Psoas muscle (tissue), 8 donors: ENCODE measurements at places on chromosomes 5 and 9. TPM values are rescaled to one million over a fixed set of nuclear protein-coding genes. Genes with fewer than 3 reads are reported as not detected.

The TRIO gene
- 54.5 TPM for total RNA-seq

The WHRN gene
- 0.15 TPM for total RNA-seq

The GALNT10 gene
- total RNA-seq = 9.9 TPM

- no peaks in the 10 kb centered on the region for H3K4me1 ChIP-seq
- no peak for DNase-seq
- H3K27me3 ChIP-seq = no peaks in the 10 kb centered on the region
- peaks cover 56% of the 10 kb centered on the region for H3K36me3 ChIP-seq
These were observed 48.8 kb downstream of the LNPEP start for GRCh38 chr5:96984506-96985192.

GRCh38 chr5:168600409-168600808, 21.2 kb upstream of the PANK3 start:
- no peaks in the 10 kb centered on the region for H3K36me3 ChIP-seq
- DNase-seq = no peak
- no peak overlapping the region for H3K4me3 ChIP-seq
- H3K4me1 ChIP-seq = no peaks in the 10 kb centered on the region
- H3K27me3 ChIP-seq = peaks cover 1% of the 10 kb centered on the region

DNA sequence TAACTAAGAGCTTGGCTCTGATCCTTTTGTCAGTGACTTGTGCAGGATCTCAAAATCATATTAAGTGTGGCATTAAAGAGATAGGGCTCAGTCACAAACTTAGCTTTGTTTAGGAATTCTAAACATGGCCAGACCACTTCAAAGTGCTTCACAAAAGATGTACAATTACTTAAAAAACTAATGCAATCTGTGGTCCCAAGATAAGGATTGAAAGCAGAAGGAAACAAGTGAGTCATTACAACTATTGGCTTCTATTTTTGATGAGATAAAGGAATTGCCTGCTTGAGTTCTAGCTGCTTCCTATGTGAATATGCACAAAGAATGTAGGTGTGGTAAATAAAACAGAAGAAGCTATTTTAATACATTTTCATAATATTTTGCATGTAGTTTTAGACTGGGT, 44.9 kb upstream of the SLC12A2 start:
- DNase-seq = no peak
- H3K27me3 ChIP-seq = no peaks in the 10 kb centered on the region
- H3K4me1 ChIP-seq = no peaks in the 10 kb centered on the region
- H3K36me3 ChIP-seq = no peaks in the 10 kb centered on the region
- H3K4me3 ChIP-seq = no peak overlapping the region

DNA sequence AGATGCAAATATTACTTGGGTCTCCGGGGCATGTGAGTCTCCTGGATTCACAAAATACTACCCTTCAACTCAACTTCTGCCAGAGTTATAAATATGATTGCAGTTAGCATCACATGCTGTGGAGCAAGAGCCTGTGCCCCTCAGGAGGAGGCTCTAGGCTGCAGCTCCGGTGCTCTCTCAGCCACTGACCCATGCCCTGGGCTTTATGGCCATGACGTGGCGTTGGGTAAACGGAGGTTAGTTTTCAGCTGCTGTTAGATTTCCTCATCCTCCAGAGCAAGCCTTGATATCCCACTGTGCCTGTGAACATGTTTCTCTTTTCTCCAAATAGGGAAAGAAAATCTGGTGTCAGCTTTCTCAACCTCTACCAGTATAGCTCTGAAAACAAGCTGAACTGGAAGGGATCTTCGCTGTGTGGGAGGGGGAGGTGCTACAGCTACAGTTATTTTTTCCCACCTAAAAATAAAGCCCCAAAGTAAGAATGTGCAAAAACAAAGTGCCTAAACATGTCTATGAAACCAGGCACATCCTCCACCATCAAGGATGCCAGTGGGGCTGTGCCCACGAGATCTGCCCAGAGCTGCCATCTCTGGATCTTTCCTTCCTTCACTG, 124.4 kb upstream of the GPR151 start:
- no peaks in the 10 kb centered on the region for H3K36me3 ChIP-seq
- no peak overlapping the region for H3K27ac ChIP-seq
- no peaks in the 10 kb centered on the region for H3K4me1 ChIP-seq

DNA sequence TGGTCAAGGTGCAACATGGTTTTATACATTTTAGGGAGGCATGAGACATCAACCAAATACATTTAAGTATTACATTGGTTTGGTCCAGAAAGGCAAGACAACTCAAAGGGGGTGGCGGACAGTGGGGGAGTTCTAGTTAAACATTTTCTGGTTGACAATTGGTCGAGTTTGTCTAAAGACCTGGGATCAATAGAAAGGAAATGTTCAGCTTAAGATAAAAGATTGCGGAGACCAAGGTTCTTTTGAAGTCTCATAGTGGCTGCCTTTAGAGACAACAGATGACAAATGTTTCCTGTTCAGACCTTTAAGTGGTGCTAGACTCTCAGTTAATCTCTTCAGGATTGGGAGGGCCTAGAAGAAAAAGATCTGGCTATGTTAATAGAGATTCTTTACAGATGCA, 47.7 kb upstream of the TTC39B start:
- no peak overlapping the region for H3K4me3 ChIP-seq
- no peaks in the 10 kb centered on the region for H3K36me3 ChIP-seq
- DNase-seq = no peak
- no peaks in the 10 kb centered on the region for H3K4me1 ChIP-seq

GRCh38 chr9:94593459-94594345, at the start of gene FBP2:
Gene FBP2, minus strand, starts transcription at chr9:94593824. Its CDS starts 98 bp downstream, at chr9:94593726.
- H3K27me3 ChIP-seq = no peaks in the 10 kb centered on the region
- peaks cover 6% of the 10 kb centered on the region for H3K4me1 ChIP-seq
- peak within 1 kb of the TSS; percentile 74 for H3K4me3 ChIP-seq
- H3K36me3 ChIP-seq = no peaks in the 10 kb centered on the region

GRCh38 chr5:154758493-154758892, 3.3 kb downstream of the LARP1 start:
- peaks cover 53% of the 10 kb centered on the region for H3K4me1 ChIP-seq
- H3K36me3 ChIP-seq = no peaks in the 10 kb centered on the region
- H3K27me3 ChIP-seq = no peaks in the 10 kb centered on the region
- H3K4me3 ChIP-seq = peak overlapping the region; percentile 54
- peak overlapping the region; percentile 69 for H3K27ac ChIP-seq

DNA sequence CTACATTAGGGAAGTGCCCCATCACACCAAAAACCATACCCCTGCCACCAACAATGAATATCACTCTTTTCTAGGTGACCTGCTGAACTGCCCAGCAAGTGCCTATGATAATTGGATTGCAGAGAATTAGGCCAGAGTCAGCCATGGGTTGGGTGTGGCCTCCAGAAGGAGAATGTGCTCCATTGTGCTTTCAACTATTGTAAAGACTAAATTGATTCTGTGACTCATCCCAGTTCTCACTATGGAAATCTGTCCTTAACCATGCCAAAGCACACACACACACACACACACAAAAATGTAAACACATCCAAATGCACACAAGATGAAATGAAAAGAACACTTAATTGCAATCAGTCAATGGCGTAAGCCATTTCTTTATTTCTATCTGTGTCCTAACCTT, 25.7 kb downstream of the DRD1 start:
- no peak overlapping the region for H3K27ac ChIP-seq
- no peaks in the 10 kb centered on the region for H3K4me1 ChIP-seq
- no peak for DNase-seq
- no peaks in the 10 kb centered on the region for H3K27me3 ChIP-seq
- no peaks in the 10 kb centered on the region for H3K36me3 ChIP-seq

DNA sequence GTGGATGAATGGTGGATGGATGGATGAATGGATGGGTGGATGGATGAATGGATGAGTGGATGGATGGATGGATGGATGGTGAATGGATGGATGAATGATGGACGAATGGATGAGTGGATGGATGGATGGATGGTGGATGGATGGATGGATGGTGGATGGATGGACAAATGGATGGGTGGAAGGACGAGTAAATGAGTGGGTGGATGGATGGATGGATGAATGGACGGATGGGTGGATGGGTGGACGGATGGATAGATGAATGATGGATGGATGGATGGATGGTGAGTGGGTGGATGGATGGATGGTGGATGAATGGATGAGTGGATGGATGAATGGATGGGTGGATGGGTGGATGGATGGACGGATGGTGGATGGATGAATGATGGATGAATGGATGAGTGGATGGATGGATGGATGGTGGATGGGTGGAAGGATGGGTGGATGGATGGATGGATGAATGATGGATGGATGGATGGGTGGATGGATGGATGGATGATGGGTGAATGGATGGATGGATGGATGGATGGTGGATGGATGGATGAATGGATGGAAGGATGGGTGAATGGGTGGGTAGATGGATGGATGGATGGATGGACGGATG, 58.6 kb downstream of the VAV2 start:
- no peak overlapping the region for H3K4me3 ChIP-seq
- no peak for DNase-seq
- H3K4me1 ChIP-seq = no peaks in the 10 kb centered on the region
- no peaks in the 10 kb centered on the region for H3K36me3 ChIP-seq

GRCh38 chr5:38719916-38720315, 125.9 kb upstream of the OSMR start:
- DNase-seq = no peak
- H3K27ac ChIP-seq = no peak overlapping the region
- H3K4me1 ChIP-seq = no peaks in the 10 kb centered on the region
- no peaks in the 10 kb centered on the region for H3K27me3 ChIP-seq
- H3K36me3 ChIP-seq = no peaks in the 10 kb centered on the region
- H3K4me3 ChIP-seq = no peak overlapping the region
